DMS 273 treated with DMSO at 0.1 percent for 48 hours (cell line): ENCODE measurements at places on chromosomes 12 and 14.

GRCh38 chr14:50944647-50945413 is 547 bp upstream of the PYGL start:
- DNase-seq: peak; percentile 63

- no peak for DNase-seq
Measured at GRCh38 chr12:24615967-24616411, 332.9 kb downstream of the BCAT1 start.

GRCh38 chr14:95117937-95118721 is 39.2 kb downstream of the DICER1 start:
- no peak for DNase-seq

GRCh38 chr12:131751335-131751734 is 40.4 kb downstream of the SFSWAP start:
- DNase-seq: no peak

- no peak for DNase-seq
Measured at GRCh38 chr12:96501133-96501761, 11.9 kb downstream of the CFAP54 start.

DNA sequence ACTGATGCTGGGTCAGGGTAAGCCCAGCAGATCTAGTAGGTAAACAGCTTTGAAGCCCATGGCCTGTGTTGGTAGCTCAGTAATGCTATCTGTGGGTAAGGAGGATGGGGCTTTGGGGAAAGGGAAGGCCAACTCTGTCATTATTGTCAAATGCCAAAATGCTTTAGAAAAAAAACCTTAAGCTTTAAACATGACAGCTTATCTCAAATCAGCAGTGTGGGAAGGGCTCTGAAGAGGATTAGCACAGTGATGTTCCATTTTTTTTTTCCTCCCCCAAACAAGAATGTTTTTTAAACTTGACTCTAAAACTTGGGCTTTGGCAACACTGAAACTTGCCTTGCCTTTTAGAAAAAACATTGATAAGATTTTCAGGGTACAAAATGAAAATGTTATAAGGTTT is 11.7 kb downstream of the DAAM1 start:
- no peak for DNase-seq

GRCh38 chr14:90599748-90600507 is 203.1 kb downstream of the CALM1 start:
- no peak for DNase-seq

GRCh38 chr12:104520242-104520900 is 63.6 kb downstream of the CHST11 start:
- DNase-seq: no peak

DNA sequence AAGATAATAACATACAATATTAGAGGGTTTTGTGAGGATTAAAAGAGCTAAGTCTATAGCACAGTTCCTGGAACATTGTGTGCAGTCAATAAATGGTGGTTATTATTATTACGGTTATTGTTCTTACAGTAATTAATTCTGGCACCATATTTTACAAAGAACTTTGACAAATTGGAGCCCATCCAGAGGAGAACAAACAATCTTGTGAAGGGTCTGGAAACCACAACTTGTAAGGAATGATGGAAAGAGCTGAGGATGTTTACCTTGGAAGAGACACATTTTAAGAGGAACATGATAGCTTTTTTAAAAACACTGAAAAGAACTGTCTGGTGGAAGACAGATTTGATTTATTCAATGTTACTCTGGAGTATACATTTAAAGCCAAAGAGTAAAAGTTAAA is 150.5 kb upstream of the KRR1 start:
- DNase-seq: no peak

GRCh38 chr14:38469156-38469555 is 213.3 kb upstream of the CLEC14A start:
- DNase-seq: no peak

DNA sequence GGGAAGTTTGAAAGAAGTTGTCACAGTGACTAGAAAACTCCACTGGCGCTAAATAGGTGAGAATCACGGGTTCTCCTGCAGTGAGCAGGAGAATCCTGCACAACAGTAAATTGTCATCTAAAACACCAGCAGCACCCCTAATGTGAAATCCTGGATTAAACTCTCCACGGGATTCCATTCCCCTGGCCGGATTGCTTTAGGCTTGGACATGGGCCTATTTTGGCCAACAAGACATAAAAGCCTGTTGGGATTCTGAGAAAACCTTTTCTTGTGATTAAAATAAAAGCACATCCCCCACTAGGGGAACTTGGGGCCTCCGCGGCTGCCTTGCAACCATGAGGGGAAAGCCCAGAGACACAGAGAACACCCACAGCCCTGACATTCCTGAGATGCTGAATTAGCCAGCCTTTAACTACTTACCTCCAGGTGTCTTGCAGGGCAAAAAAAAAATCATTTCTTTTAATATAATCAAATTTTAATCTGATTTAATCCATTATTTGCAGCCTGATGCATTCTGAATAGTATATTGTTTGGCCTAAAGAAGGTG is 21.0 kb upstream of the TSPAN11 start:
- DNase-seq: no peak

DNA sequence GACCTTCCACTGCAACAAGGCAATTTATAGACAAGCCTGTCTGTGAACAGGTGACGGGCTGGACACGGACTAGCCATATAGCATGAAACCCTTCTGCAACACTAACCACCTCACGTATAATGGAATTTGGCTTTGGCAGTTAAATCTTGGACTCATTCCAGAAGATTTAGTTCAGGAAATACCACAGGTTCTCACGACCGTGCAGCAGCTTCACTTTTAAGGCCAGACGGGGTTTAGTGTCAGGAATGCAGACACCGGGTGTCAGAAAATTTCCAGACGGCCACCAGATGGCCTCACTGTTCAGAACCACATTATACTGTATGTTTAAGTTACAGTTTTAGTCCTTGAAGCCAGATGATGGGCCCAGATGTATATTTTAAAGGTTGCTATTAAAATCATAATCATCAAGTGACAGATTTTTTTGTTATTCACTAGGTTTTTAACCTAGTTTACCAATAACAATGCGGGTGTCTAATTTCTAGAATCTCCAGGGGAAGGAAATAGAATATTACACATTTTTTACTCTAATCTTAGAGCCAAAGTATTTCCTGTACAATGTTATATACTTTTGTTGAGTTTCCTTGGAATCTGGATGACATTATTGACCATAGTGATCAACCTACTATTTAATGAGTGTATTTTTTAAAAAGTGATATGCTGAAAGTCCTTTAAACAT is 90.5 kb upstream of the TMPO start:
- DNase-seq: no peak

- DNase-seq: no peak
Measured at GRCh38 chr12:53982648-53983567, 2.0 kb upstream of the HOXC10 start.

GRCh38 chr14:50531595-50532501 is 521 bp downstream of the MAP4K5 start:
- peak; percentile 13 for DNase-seq

DNA sequence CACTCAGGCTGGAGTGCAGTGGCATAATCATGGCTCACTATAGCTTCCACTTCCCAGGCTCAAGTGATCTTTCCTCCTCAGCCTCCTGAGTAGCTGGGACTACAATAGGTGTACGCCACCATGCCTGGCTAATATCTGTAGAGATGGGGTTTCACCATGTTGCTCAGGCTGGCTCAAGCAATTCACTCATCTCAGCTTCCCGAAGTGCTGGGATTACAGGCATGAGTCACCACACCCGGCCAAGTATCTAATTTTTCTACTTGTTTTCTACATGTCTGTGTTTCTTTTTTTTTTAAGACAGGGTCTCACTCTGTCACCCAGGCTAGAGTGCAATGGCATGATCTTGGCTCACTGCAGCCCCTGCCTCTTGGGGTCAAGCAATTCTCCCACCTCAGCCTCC is 119.7 kb upstream of the MED13L start:
- no peak for DNase-seq

DNA sequence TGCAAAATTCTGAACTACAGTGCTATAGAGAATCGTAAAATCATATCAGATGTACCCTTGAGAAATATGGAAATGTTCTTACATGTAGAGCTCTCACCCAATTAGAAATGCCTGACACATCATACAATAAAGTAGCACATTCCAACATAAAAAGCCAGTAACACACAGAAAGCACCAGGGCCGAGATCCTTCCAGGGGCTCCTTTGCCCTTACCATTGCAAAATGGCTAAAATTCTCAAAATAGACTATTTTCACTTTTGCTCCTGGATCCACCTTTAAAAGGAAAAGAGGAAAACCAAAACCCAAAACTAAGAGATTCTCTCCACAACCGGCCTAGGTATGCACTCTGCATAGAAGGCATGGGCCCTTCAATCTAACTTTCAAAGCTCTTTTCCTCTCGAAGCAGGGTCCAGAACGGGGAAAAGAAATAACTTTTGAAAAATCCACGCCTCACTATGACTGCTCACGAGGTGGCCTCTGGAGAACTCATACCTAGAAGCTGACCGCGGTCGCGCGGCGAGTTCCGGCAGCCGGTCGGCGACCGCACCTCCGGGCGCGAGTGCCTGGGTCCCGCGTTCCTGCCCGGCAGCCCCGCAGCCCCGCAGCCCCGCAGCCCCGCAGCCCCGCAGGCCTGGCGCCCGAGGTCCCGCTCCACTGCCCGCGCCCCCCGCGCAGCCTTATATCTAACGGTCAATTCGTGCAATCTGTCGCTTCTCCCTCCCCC is 2.7 kb downstream of the OTX2 start:
- no peak for DNase-seq

GRCh38 chr12:66045506-66045905 is 85.0 kb downstream of the LLPH start:
- no peak for DNase-seq

DNA sequence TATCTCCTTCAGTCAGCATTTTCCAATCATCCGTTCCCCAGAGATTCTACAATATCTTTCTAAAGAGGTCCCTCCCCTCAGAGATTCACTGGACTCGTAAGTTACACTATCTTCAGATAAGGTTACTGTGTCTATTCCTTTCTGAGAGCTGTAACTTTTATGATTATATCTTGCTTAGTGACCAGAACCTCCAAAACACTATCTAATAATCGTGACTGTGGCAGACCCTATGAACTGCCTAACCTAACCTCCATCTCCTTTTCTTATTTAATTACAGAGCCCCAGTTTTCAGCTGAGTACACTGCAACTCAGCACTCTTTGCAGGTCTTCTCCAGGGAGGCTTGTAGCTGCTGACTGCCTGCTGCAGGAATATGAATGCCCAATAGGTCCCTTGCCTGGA is 38.5 kb upstream of the CHGA start:
- DNase-seq: no peak

DNA sequence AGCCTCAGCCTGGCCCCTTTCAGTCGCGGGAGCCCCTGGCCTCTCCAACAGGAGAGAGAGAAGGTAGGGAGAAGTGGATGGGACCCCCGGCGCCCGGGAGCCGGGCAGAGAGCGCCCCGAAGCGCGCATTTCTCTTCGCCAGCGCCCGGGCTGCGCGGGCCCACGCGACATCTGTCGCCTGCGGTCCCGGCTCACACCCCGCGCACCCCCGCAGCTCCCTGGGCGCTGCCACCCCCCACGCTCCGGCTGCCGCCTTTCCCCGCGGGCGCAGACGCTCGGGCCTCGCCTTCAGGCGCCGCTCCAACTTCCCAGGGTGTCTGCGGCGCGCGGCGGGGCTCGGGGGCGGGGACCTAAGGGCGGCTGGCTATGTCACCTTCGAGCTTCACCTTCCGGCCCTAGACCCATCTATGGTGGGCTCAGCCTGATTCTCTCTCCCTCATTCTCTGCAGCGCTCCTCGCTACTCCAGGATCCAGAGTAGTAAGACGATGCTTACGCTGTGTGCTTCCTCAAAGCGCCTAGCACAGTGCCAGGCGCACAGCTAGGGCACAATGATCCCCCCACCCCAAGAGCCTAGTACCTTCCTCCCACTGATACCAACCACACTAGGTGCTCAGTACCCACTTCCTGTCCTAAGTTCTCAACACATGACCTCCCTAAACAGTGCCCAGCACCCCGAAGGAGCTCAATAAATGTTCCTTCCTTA is 1.6 kb downstream of the HRK start:
- DNase-seq: no peak

DNA sequence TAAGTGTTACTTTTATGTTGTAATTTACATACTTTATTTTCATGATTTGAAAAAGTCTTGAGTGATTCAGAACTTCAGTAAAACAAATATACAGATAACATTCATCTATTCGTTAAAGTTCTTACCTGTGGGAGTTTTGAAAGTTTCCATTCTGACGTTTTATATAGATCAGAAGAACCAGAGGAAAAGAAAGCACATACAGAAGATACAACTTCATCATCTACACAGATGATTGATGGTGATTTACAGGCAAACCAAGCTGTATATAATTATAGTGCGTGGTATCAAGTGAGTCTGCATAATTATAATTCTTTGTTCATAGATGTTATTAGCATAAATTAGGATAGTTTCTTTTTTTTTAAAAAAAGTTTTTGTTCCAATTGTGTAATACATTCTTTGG is 20.0 kb downstream of the FKBP3 start:
- DNase-seq: no peak

GRCh38 chr14:29671034-29671433 is 256.6 kb downstream of the PRKD1 start:
- DNase-seq: no peak

- DNase-seq: no peak
Measured at GRCh38 chr14:98175436-98175835, 1096.6 kb downstream of the BCL11B start.

- no peak for DNase-seq
Measured at GRCh38 chr14:88882236-88882635, 57.8 kb downstream of the TTC8 start.

- DNase-seq: no peak
Measured at GRCh38 chr12:132236930-132237771, 92.2 kb downstream of the GALNT9 start.

- DNase-seq: peak; percentile 10
Measured at GRCh38 chr12:130754234-130754901, 38.3 kb upstream of the RIMBP2 start.

DNA sequence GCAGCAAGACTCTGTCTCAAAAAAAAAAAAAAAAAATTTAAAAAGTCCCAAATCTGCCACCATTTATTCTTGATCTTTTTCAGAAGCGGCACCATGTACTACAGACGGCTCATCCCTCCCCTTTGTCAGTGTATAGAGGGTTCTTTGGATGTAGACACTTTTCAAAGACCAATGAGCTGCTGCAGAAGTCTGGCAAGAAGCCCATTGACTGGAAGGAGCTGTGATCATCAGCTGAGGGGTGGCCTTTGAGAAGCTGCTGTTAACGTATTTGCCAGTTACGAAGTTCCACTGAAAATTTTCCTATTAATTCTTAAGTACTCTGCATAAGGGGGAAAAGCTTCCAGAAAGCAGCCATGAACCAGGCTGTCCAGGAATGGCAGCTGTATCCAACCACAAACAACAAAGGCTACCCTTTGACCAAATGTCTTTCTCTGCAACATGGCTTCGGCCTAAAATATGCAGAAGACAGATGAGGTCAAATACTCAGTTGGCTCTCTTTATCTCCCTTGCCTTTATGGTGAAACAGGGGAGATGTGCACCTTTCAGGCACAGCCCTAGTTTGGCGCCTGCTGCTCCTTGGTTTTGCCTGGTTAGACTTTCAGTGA is 6.5 kb upstream of the ACACB start:
- no peak for DNase-seq

GRCh38 chr12:105239304-105239703 is 3.3 kb upstream of the APPL2 start:
- no peak for DNase-seq

GRCh38 chr12:5589054-5589453 is 157.1 kb downstream of the NTF3 start:
- DNase-seq: no peak

GRCh38 chr12:127284870-127285431 is 982.0 kb upstream of the TMEM132C start:
- no peak for DNase-seq

- no peak for DNase-seq
Measured at GRCh38 chr14:89458713-89459420, 41.8 kb upstream of the FOXN3 start.

GRCh38 chr14:58639198-58639565 is 1.4 kb downstream of the DACT1 start:
- DNase-seq: no peak
